ENCODE measurements at places on chromosomes 13 and 19.

DNA sequence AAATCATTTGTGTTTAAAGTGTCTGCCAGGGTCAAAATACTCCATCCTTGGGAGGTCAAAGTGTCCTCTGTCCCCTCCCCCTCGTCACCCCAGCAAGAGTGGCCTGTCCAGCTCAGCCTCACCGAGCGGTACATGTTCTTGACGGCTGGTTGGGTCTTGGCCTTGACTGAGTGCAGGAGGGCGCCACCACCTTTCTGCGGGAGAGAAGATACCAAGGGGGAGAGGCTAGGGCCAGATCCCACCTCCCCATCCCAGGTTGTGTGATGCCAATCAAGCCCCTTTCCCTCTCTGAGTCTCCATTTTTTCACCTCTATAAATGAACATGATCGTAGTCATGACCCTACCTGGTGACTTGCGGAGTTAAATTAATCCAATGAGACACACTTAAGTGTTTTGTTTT lies 6.1 kb downstream of the CRB3 start:
- no peak for DNase-seq

- DNase-seq, result no peak
Measured at GRCh38 chr19:7349961-7350711, 1.4 kb downstream of the ARHGEF18 start.

DNA sequence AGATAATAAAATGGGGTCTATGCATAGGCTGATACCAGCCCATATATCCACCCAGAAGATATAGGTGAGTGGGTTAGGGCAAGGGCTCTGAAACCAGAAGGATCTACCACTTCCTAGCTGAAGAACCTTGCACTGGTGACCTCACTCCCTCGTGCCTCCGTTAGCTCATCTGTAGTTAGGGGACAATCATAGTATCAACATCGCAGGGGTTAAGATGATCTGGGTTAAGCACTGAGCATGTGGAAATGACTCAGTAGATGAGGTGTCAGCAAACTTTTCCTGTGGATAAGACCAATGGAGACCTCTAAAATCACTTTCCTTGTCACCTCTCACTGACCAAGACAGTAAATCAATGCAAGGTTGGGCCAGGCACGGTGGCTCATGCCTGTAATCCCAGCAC lies 30.5 kb downstream of the TNFSF14 start:
- no peak for DNase-seq

DNA sequence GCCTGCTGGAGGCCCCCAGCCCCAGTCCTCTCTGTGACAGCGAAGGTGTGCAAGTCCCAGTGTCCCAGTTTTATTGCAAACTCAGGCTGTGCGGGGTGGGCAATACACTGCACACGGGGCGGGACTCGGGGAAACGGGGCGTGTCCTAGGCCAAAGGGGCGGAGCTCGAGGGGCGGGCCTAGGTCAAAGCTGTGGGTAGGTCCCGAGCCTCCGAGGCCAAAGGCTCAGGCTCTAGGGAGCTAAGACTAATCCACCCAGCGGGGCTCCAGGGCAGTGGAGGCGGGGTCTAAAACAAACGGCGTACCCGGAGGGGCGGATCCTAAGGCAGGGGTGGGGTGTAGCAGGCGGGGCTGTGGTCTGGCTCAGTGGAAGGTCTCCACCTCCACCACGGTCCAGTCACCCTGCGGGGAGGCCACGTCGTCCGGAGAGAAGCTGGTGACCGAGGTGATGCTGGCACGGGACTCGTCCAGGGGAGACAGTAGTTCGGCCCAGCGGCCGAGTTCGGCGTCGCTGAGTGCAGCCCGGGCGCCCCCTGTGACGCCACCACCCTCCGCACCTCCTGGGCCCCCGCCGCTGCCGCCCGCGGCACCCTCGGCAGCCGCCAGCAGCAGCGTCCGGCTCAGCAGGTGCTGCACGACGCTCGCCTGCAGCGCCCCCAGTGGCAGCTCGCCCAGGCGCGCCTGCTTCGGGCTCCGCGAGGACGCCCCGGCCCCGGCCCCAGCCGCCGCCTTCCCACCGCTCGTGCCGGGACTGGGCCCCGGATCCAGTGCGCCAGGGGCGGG lies 5.3 kb downstream of the PRR36 start:
- peak; percentile 55 for DNase-seq

- DNase-seq, result no peak
Measured at GRCh38 chr13:97430296-97430695, 3.7 kb upstream of the RAP2A start.

- DNase-seq, result no peak
Measured at GRCh38 chr13:107361666-107362065, 793.7 kb upstream of the ARGLU1 start.

DNA sequence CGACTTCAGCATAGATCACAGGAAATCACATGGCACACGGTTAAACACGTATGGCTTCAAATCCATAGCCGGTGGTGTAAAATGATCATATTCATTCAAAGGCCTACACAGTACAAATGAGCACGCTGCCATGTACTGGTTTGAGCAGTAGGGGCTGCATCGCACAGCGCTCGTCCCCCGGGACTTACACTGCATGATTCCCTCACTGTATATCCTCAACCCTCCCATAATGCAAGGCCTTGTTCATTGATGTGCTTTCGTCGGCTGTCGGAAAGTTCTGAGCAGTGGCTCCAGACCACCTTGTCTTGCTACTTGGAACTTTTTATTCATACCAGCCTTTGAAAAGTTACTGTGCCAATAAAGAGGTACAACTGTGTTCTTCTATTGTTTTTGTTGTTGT lies 578.2 kb downstream of the MYO16 start:
- no peak for DNase-seq

DNA sequence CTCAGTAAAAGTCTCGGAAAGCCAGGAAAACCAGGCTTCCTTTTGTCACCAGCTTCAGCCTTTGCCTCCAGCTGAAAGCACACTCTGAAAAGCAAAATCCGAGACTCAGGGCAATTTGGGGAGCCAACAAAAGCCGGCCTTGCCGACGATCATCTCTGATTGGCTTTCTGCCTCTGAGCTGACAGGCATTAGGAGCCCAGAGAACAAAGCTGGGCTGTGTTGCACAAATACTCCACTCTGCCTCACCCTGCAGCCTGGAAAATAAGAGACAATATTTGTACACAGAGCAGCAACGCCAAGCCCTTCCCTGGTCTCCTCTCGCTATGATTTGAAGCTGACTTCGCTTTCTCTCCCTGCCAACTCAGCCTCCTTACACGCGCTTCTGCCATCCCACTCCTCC lies 46.9 kb downstream of the CACNA1A start:
- DNase-seq, result no peak

- no peak for DNase-seq
Measured at GRCh38 chr19:31330761-31331160, 18.5 kb downstream of the TSHZ3 start.

Measured in HS-27A (cell line).